ENCODE measurements at places on chromosomes 2 and 18.
A peak's percentile ranks its signal among the peaks of the same experiment; 100 is the strongest.

DNA sequence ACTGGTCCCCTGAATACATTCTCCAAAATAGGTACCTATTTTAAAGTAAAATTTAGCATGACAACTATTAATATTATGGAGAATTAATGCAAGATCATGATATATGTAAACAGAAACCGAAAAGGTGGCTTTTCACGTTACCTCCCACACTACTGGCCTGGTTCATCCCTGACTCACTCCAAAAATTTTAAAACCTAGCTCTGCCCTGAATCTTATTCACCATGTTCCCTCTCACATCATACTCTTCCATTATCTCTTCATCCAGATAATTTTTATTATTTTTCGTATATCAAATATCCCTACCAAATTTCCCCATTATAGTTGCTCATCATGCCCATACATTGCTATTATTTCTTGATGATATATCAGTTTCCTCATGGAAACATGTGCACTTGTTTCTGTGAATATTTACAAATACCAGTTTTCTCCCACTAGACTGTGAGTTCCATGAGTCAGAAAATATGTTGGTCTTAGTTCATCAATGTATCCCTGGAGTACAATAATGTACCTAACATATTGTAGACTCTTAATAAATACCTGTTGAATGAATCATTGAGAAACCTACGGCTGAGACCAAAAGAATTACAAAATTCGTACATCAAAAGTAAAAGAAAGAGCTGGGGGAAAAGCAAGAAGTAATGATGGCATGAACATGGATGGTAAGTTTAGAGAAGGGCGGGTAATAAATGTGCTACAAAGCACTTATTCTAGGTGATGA lies 360.1 kb upstream of the CHAC2 start:
- DNase-seq: no peak

DNA sequence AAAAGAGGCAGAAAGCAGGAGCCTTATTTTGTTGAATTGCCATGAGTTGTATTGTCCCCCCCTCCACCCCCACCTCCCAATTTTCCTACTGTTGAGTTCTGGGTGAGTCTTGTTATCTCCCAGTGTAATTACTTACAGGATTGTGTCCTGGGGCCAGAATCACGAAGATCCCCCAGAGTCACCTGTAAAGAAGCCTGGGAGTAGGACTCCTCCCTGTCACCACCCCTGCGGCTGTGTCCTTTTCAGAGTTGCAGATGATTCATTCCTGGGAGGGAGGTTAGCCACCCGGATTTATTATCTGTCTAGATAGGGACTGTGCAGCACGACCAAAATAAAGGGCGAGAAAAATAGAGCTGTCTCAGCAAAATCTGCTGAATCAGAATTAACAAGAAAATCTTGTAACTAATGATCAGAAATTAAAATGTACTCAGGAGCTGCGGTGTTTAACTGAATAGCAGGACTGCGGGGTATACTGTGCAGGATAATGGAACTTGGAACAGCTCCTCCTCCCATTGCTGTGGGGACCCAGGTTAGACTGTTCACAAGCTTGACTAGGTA lies 81.7 kb upstream of the CAPN13 start:
- no peak for DNase-seq

GRCh38 chr2:206584323-206585116 lies 57.8 kb upstream of the FAM237A start:
- DNase-seq: peak; percentile 6

DNA sequence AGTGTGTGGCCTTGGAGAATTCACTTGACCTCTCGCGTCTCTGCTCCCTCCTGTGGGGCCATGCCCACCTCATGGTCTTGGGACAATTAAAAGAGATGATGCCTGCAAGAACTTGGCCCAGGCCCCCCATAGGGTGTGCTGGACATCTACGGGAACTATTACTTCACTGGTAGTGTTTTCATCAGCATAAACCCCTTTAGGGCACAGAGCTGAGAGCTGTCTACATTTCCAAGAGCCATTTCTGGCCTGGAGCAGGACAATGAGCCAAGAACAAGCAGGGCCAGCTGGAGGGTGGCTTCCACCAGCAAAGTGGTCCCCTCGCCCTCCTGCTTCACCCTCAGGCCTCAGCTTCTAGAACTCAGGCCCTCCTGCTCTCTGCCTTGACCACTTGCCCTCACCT lies 232.3 kb downstream of the ZBTB7C start:
- no peak for DNase-seq

DNA sequence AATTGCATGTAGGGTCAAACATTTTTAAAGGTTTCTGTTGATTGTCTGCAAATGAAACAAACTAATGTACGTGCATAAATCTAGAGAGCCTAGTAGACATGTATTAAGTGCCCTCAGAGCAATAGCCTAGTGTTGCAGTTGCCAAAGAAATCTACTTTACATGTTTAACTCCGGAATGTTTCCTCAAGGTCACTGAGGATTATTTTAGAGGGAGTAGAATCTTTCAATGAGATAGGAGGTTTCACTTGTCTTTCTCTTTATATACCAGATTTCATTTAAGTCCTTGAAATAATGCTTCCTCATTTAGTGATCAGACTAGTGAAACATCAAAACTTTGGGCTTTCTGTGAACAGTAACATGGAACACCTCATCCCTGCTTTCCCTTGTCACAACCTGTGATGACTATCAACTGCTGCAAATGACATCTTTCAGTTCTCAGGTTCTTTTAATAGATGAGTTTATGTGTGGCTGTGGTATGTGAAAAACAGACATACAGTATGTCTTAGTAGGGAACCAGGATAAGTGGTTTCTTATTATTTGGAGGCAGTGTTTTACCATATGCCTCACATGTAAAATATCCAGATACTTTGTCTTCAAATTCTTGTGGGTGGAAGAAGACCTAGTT lies 5.5 kb downstream of the UBE2E3 start:
- DNase-seq: no peak

DNA sequence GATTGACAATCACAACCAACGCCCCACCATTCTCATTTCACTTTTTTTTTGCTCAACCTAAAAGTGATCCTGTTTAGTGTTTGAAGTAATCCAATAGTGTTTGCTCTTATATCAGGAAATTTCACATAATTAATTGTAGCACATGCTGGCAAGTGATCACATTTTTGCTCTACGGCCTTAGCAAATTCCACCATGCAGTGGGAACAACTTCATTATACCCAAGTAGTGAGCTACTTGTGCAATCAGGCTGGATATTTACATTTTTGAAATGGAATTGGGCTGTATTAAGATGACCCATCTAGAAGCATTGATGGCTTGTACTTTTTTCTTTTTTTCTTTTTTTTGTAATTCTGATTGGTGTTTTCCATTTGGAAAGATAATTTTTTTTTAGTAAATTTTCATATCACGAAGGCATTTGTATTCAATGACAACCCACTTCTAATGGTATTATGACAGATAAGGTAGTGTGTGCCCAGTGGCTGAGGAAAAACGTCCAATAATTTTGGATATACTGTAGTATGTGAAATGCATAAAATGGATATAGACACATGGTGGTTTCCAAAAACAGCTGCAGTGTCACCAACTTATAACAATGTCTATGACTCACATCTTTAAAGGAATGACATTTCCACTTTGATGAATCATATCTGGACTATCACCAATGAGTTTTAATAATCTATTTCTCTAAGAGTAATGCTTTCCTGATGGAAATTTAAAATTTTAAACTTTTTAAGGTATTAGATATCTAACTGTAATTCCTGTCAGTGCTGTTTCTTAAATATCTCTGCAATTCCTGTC lies 130.6 kb downstream of the COL6A3 start:
- DNase-seq: no peak

DNA sequence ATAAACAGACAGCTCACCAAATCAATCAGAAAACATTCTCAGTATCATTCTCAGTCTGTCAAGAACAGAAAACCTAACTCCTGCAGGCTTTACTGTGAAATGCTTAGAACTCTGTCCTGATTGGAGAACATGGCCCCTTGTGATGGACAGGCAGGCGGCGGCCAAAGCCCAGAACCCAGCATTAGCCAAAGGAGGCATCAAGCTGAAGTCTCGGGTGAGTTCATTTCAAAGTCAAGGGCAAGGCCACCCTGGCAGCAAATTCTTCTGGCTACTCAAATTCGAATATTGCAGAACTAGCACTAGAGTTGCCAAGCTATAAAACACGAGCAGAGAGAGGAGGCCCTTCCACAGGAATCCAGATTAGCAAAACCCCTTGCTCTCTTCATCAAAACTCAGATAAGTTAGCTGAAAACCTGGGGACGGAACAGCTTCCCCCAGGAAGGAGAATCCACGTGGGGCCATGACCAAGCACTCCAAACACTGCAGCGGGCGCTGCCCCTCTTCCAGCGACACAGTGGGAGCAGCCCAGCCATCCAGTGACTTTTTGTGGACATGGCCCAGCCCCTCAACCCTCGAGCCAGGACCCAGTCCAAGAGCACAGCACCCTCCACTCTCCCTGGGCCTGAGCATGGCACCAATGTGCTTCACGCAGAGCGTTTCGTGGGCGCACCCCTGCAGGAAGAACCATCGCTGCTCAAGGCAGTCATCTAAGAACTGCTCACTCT lies 98.6 kb downstream of the HDAC4 start:
- DNase-seq: no peak

- peak; percentile 73 for DNase-seq
Measured at GRCh38 chr18:3177902-3178687, 41.7 kb downstream of the MYOM1 start.

GRCh38 chr18:8423051-8423557 lies 186.1 kb upstream of the RAB12 start:
- no peak for DNase-seq

All from K562 (cell line).